Mesendoderm (in vitro differentiated cells): ENCODE measurements at places on chromosomes 2 and 18.
A peak's percentile ranks its signal among the peaks of the same experiment; 100 is the strongest.

DNA sequence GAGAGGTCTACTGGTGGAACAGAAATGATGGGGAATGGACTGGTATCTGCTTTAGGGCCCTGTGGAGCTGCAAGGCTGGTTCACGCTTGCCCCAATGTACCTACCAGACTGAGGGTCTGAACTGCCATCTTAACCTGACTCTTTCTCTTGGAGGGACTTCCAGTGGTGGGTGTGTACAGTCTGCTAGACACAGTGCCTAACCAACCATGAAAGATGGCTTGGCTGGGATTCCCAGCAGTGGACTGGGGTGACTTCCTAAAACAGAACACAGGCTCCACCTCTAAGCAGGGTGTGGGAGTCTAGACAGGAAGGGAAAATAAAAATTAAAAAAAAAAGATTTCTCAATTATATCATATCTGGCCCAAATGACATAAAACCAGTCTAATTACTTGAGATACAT, 25.5 kb upstream of the MYO3B start:
- DNase-seq: no peak
- no peaks in the 10 kb centered on the region for H3K27me3 ChIP-seq
- H3K4me1 ChIP-seq: peaks cover 10% of the 10 kb centered on the region
- no peaks in the 10 kb centered on the region for H3K36me3 ChIP-seq
- H3K4me3 ChIP-seq: no peak overlapping the region

GRCh38 chr18:6759579-6759978, 30.1 kb downstream of the ARHGAP28 start:
- H3K27me3 ChIP-seq: no peaks in the 10 kb centered on the region
- no peaks in the 10 kb centered on the region for H3K4me1 ChIP-seq
- H3K36me3 ChIP-seq: no peaks in the 10 kb centered on the region
- H3K27ac ChIP-seq: no peak overlapping the region

GRCh38 chr18:31244771-31245394, 73.1 kb upstream of the DSG1 start:
- no peak overlapping the region for H3K27ac ChIP-seq
- peaks cover 3% of the 10 kb centered on the region for H3K4me1 ChIP-seq
- no peak for DNase-seq
- no peak overlapping the region for H3K4me3 ChIP-seq
- H3K27me3 ChIP-seq: no peaks in the 10 kb centered on the region

DNA sequence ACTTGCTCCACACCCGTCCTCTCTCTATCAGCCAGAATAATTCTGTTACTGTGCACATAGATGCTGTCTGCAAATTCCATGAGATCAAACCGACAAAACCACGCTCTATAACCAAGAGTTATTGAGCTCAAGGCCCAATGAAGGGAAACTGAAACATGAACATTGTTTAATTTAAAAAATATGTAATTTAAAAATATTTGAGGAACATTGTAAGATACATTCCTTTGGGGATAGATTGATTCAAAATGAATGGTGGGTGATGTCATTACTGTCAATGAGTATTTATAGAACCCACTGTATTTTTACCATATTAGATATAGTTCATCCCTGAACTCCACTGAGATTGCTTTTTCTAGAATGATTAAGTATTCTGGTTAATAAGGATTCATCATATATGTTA, 50.4 kb downstream of the NCKAP5 start:
- no peaks in the 10 kb centered on the region for H3K4me1 ChIP-seq
- no peak for DNase-seq
- H3K4me3 ChIP-seq: no peak overlapping the region
- no peak overlapping the region for H3K27ac ChIP-seq

GRCh38 chr2:234422981-234423431, 73.9 kb downstream of the ARL4C start:
- H3K27ac ChIP-seq: no peak overlapping the region
- DNase-seq: no peak
- no peak overlapping the region for H3K4me3 ChIP-seq
- H3K4me1 ChIP-seq: peaks cover 2% of the 10 kb centered on the region
- H3K36me3 ChIP-seq: no peaks in the 10 kb centered on the region

DNA sequence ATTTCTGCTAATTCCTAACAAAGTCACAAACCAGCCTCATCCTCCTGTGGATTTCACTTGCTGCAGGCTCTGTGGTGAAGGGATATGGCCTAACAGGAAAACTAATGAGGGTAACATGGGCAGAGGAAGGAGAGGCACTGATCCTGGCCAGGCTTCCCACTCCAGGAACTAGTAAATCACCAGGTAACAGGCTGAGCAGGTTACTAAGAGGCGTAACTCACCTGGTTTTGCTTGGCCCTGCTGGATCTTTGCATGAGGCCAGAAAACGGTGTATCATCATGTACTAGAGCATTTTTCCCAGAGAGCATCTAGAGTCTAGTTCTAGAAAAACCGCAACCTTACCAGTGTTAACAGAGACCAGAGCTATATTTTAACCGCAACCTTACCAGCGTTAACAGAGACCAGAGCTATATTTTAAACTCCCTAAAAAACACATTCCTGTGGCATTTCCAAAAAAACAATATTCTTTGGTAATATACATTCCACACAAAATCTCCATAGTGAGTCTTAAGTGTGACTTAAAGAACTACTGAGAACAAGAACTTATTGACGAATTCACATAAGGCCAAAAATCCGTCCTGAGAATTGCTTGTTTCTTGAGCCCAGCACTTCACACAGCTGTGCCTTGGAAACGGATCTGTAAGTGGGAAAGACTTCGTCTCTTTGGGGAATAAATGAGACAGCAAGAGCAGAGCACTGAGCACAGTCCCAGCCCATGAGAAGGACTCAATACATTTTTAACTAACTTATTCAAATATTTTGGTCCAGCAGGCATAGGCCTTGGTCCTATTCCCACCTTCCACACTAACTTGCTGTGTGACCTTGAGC, 43.4 kb downstream of the DPP4 start:
- H3K4me3 ChIP-seq: no peak overlapping the region
- DNase-seq: no peak
- no peaks in the 10 kb centered on the region for H3K36me3 ChIP-seq
- H3K27ac ChIP-seq: no peak overlapping the region

GRCh38 chr2:39246382-39246980, 2.7 kb upstream of the CDKL4 start:
- H3K27ac ChIP-seq: no peak overlapping the region
- no peak for DNase-seq
- H3K4me3 ChIP-seq: no peak overlapping the region
- no peaks in the 10 kb centered on the region for H3K27me3 ChIP-seq
- no peaks in the 10 kb centered on the region for H3K36me3 ChIP-seq

DNA sequence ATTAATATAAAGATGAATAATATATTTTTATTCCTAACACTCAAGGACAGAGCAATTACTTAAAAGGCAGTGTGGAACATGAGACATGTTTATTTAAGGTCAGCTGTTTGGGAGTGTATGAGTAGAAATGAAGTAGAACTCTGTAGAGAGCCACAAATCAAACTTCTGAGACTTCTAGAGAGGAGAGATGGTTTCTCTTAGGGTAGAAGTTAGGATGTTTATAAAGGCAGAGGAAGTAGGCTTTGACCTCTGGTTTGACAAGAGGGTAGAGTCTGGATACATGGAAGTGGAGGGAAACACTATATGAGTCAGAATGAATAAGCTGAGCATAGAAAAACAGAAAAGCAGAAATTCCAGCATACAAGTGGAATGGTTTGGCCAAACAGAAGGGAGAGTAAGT, 262.1 kb upstream of the KLHL14 start:
- no peak overlapping the region for H3K4me3 ChIP-seq
- H3K27me3 ChIP-seq: no peaks in the 10 kb centered on the region
- H3K36me3 ChIP-seq: no peaks in the 10 kb centered on the region
- no peaks in the 10 kb centered on the region for H3K4me1 ChIP-seq
- H3K27ac ChIP-seq: no peak overlapping the region

DNA sequence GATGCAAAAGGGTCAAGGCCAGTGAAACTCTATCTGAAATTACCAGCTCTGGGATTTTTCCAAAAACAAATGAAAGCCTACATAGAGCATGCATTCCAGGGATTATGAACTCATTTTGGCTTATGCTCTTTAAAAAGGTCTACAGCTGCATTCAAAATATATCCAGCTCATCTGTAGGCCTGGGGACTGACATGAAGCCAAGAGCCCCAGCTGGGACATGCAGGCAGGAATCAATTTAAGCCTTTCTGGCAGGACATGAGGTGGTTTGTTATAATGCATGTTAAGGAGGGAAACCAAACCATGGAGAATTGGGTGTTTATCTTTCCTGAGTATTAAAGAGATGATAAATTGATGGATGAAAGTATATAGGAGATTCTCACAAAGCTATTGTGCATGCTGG, 164.5 kb downstream of the RBM43 start:
- no peaks in the 10 kb centered on the region for H3K4me1 ChIP-seq
- no peaks in the 10 kb centered on the region for H3K36me3 ChIP-seq
- no peak for DNase-seq
- no peaks in the 10 kb centered on the region for H3K27me3 ChIP-seq

DNA sequence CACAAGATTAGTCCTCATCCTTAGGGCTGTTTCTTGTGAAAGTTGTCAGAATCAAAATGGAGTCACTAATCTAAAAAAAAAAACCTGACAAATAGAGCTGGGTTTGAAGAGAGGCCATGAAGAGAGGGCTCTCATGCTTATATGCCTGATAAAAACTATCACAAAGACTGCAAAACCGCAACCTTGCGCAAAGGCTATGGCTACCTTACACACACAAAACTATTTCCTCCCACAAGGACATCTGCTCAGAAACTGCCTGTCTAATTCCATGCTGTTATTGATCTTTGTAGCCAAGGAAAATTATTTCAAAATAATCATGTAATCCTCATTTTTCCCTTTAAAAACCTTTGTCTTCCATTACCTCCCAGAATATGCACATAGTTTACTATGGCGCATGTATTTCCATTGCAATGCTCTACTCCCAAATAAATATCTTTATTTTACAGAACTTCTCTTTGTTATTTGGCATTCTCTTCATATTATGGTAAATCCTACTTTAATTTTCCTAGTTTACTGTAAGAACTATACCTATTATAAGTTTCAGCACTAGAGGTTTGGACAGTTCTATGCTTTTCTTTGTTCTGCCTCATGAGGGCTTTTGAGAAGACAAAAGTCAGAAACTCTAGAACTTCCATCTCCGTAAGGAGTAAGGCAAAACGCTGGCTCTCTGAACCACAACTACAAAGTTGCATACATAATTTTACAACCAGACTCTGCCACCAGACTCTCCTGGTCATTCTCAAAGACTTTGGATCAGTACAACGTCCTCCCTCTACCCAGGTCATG, 9.6 kb upstream of the DPYSL5 start:
- no peak overlapping the region for H3K4me3 ChIP-seq
- H3K4me1 ChIP-seq: no peaks in the 10 kb centered on the region
- H3K27ac ChIP-seq: no peak overlapping the region
- H3K27me3 ChIP-seq: no peaks in the 10 kb centered on the region
- H3K36me3 ChIP-seq: no peaks in the 10 kb centered on the region
- DNase-seq: peak; percentile 28

- DNase-seq: no peak
- no peaks in the 10 kb centered on the region for H3K27me3 ChIP-seq
- no peaks in the 10 kb centered on the region for H3K36me3 ChIP-seq
- H3K4me3 ChIP-seq: no peak overlapping the region
These were observed 96.2 kb downstream of the PDE1A start for GRCh38 chr2:182330451-182331305.

DNA sequence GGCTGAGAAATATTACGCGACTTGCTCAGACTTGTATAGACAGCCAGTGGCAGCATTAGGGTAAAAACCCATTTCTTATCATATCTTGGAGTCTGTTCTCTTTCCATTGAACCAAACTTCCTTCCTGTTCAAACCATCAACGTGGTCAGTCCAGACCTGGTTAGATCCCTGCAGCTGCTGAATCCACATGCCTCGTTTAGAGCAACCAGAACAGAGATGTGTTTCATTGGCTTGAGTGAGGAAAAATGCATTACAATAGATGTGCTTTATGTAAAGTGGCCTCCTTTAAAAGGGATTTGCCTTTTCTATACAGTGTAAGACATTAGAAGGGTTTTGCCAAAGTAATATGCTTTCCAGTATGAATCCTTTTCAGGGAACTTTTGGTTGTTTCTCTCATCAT, 232.4 kb downstream of the MEIS1 start:
- no peaks in the 10 kb centered on the region for H3K36me3 ChIP-seq
- H3K4me1 ChIP-seq: no peaks in the 10 kb centered on the region
- H3K4me3 ChIP-seq: no peak overlapping the region
- no peaks in the 10 kb centered on the region for H3K27me3 ChIP-seq

DNA sequence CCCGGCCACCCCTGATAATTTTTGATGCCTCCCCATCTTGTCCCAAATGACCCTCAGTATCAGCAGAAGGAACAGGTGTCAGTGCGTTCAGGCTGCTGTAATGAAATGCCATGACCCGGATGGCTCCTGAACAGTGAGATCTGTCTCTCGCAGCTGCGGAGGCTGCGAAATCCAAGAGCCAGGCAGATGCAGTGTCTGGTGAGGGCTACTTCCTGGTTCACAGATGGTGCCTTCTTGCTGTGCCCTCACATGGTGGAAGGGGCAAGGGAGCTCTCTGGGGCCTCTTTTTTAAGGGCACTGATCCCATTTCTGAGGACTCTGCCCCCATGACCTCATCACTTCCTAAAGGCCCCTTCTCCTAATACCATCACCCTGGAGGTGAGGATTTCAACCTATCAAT, 152.2 kb downstream of the TWIST2 start:
- H3K36me3 ChIP-seq: no peaks in the 10 kb centered on the region
- no peaks in the 10 kb centered on the region for H3K4me1 ChIP-seq
- no peak for DNase-seq
- no peak overlapping the region for H3K4me3 ChIP-seq

DNA sequence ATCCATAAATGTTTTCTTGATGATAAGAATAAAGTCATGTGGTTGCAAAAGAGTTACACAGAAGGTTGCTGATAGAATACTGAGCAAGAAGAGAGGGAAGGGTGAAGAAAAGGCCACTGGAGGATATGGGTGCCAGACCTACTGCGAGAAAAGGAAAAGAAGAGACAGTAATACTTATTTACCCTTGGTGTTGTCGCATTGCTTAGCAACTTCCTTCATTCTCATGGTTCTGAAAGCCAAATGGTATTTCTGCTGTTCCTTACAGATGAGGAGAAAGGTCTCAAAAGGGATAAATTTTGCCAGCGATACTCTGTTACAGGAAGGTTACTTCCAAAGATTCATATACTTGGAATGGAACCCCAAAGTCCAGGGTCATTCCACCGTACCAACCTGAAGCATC, 62.5 kb downstream of the LHCGR start:
- DNase-seq: peak; percentile 71
- H3K27me3 ChIP-seq: no peaks in the 10 kb centered on the region
- H3K4me3 ChIP-seq: no peak overlapping the region
- no peaks in the 10 kb centered on the region for H3K36me3 ChIP-seq
- peaks cover 2% of the 10 kb centered on the region for H3K4me1 ChIP-seq
